Hematopoietic multipotent progenitor cell (in vitro differentiated cells): ENCODE measurements at places on chromosomes 13 and 19.

GRCh38 chr19:2413629-2414028 is 13.8 kb downstream of the TIMM13 start:
- no peak for DNase-seq

- no peak for DNase-seq
Observed at GRCh38 chr13:113083402-113084061, 22.1 kb upstream of the F7 start.

DNA sequence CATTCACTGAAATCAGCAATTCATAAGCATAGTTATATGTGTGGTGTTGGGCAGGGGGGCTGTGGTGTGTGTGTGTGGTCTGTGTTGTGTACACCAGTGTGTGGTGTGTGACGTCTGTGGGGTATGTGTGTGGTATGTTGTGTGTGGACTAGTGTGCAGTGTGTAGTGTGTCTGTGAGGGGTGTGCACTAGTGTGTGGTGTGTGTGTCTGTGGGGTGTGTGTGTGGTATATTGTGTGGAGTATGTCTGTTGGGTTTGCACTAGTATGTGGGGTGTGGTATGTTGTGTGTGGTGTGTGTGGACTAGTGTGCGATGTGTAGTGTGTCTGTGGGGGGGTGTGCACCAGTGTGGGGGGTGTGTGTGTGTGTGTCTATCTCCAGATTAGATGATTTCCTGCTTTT is 7.2 kb upstream of the CDC16 start:
- DNase-seq = no peak

DNA sequence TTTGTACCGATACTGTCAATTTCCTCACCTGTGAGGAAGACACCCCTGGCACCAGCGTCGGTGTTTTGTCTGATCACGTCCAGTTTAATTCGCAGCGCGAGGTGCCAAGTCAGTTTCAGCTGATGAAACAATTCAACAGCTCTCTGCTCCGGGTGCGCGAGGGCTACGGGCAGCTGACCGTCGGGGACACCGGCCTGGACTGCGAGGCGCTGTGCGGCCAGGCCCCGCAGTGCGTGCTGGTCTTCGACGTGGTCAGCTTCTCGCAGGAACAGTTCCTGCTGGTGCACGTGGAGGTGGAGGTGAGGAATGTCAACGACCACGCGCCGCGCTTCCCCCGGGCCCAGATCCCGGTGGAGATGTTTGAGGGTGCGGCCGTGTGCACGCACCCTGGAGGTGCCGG is 171.5 kb downstream of the OLFM4 start:
- no peak for DNase-seq

GRCh38 chr13:28583651-28584091 is 75.3 kb upstream of the POMP start:
- DNase-seq = no peak

GRCh38 chr19:7916103-7916954 is 1.7 kb downstream of the TGFBR3L start:
- no peak for DNase-seq

- DNase-seq = no peak
Observed at GRCh38 chr19:58563823-58564222, 5.4 kb upstream of the UBE2M start.

DNA sequence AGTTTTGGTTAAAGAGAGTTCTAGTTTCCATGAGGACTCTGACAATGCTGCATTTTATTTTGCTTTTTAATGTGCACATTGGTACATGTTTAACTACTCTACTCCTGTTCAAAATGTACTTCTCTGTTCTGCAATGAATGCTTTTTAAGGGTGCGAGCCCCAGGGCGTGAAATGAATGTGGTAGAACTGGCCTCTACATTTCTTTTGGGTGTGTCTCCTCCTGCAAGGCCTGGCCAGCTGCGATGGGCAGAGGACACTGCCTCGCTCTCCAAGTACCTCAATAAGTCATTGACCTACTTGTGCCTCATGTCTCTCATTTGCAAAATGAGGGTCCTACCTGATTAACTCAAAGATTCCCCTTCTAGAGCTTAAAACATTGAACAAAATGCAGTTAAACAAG is 6.7 kb downstream of the RGS9BP start:
- no peak for DNase-seq

- no peak for DNase-seq
Observed at GRCh38 chr13:46687810-46688209, 109.2 kb downstream of the ESD start.

GRCh38 chr13:106755542-106755941 is 187.6 kb upstream of the ARGLU1 start:
- DNase-seq = no peak

- DNase-seq = peak; percentile 62
Observed at GRCh38 chr19:46016426-46017094, 6.3 kb downstream of the PGLYRP1 start.

DNA sequence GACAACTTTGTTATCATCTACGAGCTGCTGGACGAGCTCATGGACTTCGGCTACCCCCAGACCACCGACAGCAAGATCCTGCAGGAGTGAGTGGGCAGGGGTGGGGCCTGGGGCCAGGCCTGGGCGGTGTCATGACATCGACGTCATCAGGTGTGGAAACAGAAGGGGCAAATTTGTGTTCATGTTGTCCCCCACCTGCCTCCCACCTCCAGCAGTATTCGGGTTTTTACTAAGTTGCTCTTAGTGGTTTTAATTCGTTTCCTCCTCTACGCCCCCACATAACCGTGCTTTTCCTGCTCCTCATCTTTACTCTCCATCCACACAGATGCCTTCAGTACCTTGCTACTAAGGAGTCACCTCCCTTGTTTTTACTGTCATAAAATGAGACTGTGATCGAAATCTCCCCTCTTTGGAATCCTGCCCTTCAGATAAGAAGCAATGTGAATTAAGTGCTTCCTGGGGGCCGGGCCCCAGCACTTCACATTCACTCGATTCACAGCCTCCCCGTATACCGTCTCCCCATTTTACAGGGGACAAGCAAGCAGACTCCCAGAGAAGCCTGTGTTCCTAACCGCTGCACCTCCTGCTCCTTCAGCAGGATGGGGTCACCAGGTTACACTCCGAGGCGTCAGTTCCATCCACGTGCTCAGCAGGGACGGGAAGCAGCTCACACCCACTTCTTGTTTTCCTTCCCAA is 10.5 kb downstream of the AP1M1 start:
- DNase-seq = no peak

- DNase-seq = no peak
Observed at GRCh38 chr19:48310227-48310626, 15.1 kb upstream of the EMP3 start.

DNA sequence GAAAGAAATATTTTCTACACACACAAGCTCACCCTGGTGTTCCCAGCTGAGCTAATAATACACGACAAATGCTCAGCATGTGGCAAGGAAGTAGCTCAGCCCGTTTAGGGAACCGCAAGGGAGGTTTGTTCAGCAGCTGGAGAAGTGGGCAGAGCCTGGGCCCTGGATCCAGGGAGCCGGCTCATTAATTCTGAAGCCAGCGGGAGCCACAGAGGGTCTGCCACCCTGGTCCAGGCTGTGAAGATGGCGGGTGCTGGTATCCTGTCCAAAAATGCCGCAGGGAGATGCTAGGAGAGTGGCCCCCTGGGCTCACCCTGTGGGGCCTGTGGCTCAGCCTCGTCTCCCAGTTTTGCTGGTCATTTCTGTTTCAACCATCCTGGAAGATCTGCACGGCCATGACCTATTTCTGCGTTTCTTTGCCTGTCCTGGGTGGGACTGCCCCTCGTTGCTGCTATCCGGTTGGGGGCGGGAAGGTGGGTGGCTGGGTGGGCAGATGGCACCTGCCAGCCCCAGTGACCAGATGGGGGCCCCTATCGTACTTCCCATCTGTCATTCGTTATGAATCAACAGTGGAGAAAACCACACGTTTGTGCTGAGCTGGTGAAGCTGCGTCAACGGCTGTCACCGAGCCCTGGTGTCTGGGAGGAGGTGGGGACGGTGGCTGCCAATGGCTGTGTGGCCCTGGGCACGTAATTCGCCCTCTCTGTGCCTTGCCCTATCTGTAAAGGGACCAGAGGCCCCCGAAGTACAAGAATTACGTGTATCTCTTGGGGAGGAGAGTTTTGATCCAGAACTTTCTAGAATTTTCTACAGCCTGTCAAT is 2.7 kb upstream of the GNA15 start:
- DNase-seq = peak; percentile 98

GRCh38 chr13:103273825-103274224 is 207.6 kb upstream of the SLC10A2 start:
- DNase-seq = no peak

DNA sequence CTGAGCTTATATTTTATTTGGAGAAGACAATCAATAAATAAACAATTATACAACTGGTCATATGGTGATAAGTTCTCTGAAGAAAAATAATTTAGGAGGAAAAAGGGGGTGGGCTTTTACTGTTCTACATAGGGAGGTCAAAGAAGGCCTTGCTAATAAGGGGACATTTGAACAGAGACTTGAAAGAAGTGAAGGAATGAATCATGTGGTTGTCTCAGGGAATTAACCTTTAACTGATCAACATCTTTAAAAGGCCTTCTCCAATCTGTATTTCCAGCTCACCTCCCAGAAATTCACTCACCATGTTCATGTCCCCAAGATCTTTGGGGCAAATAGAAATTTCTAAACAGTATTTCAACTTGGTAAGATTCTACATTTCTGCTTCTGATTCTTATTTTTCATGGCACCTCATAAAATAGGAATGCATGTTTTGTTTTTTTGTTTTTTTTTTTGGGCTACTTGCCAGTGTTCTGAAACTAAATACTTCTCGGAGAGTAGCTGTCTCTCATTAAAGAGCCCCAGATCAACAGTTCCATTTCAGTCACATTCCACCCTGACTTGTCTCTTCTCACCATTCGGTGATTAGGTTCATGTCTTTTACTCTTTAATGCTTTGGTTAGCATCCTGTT is 19.2 kb upstream of the LPAR6 start:
- no peak for DNase-seq

DNA sequence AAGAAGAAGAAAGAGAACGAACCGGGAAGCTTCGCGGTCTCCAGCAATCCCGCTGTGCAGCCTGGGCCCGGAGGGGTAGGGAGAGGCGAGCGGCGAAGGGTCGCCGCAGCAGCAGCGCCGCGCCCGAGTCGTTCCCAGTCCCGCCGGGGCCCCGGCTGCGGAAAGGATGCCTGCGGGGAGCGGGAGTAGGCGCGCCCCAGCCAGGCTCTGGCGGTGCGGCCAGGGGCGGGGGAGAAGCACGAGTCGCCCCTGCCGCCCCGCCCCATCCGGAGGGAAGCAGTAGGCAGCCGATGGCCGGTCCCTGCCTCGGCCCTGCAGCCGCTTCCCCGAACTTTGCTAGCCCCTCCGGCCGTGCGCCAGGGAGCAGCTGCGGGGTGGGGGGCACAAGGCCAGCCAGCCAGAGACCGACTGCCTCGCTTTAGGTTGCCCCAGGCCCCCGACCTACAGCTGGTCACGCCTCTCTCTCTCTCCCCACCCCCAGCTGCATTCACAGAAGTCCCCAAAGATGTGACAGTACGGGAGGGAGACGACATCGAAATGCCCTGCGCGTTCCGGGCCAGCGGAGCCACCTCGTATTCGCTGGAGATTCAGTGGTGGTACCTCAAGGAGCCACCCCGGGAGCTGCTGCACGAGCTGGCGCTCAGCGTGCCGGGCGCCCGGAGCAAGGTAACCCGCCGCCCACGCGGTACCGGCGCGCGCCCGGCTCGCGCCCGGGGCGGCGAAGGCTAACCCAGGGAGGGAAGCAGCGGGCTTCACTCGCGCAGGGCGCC is 1.1 kb downstream of the VSTM2B start:
- DNase-seq = no peak

- DNase-seq = no peak
Observed at GRCh38 chr13:106594980-106595379, 27.0 kb upstream of the ARGLU1 start.

DNA sequence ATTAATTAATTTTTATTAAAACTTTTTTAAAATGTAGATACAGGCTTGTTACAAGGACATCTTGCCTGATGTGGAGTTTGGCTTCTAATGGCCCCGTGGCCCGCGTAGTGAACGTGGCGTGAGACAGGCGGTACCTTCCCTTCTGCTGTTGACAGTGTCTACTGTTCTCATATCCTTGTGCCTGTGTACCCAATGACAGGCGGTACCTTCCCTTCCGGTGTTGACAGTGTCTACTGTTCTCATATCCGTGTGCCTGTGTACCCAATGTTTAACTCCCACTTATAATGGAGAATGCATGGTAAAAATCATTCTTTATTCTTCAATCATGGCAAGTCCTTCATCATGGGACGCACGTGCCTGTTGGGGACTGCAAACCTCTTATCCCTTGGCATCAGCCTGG is 79.1 kb upstream of the ZNF835 start:
- no peak for DNase-seq

- no peak for DNase-seq
Observed at GRCh38 chr13:66219506-66219905, 1010.6 kb downstream of the PCDH9 start.
